ENCODE measurements at places on chromosomes 12 and 14. TPM values are rescaled to one million over a fixed set of nuclear protein-coding genes. Genes with fewer than 3 reads are reported as not detected.
A peak's percentile ranks its signal among the peaks of the same experiment; 100 is the strongest.

The PMCH gene
- total RNA-seq: not detected

The PROX2 gene
- total RNA-seq: not detected

DNA sequence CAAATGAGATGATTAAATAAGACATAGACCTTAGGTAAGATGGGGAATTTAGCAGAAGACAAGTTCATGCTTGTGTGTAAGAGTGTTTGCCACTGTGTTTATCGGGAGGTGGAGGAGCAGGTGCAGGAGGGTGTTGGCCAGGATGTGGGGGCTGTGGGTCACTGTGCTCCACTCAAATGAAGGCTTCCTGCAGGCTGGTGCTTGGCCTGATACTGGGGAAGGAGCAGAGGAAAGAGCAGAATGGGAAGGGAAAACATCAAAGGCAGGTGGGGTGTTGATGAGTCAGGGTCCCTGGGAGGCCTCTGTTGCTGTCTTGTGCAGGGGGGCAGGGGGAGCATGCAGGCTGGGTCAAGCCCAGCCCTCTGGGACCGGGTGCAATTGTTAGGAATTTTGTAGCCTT, 126.5 kb downstream of the TSPAN9 start:
- DNase-seq: no peak

DNA sequence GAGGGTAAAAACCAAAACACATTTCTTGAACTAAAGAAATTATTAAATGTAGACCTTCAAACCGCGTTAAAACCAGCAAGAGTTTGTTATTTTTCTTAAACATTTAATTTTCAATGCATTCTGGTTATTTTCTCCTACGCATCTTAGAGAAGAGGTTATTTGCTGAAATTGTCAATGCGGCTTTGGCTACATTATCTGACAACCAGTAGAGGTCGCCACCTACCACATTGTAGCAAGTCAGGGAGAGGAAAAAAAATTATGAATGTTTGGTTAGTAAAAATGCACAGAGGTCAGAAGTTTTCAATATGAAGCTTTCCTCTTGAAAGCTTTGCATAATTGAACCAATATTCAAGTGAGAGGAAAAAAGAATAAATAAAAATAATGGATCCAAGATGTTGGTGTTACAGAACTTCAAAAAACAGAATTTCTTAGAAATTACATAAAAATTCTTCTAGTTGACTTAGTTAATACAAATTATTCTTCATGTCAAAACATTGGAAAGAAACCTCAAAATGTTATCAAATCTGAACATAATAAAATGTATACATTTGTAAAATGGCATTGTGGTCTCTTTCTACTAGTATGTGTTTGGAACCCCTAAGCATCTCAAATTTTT, 159.4 kb upstream of the TMTC2 start:
- DNase-seq: peak; percentile 23

DNA sequence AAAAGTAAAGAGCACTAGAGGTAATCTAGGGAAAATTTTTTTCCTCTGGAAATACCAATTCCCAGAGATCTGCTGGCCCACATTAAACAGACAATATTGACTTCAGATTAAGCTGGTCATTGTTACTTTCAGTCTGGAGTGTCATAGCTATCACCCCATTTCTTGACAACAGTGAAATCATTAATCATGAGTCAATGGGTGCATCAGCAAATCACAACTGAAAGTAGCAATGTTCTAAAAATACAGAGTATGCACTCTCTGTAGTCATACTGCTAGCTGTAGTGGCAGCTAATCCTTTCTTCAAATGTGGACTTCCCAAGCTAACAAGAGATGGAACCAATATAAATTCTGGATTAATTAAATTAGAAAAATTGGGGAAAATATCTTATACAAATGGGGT, 129.9 kb downstream of the CPNE8 start:
- DNase-seq: no peak

The RERG gene
- total RNA-seq: 0.40 TPM

The OLR1 gene
- total RNA-seq: 0.06 TPM

GRCh38 chr14:37145395-37145794, 27.0 kb downstream of the SLC25A21 start:
- peak; percentile 85 for DNase-seq

The PRH1 gene
- 1.1 TPM for total RNA-seq

The SLC2A3 gene
- total RNA-seq: 7.6 TPM

DNA sequence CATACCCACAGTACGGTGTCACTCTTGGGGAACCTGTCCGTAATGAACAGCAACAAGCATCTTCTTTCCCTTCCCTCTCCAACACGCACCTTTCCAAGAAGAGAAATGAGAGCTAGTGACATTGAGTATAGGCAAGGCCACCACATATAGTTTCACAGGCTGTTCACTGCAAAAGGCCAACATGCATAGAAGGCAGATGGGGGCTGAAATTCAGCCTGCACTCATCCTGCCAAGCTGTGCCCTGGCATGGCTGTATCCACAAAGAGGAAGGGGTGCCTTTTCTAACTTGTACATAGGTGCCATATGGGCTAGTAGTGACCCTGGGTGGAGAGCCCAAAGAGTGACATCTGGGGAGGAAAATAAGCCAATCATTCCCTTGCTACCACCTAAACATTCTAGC, 169.6 kb downstream of the ZFP36L1 start:
- DNase-seq: no peak

DNA sequence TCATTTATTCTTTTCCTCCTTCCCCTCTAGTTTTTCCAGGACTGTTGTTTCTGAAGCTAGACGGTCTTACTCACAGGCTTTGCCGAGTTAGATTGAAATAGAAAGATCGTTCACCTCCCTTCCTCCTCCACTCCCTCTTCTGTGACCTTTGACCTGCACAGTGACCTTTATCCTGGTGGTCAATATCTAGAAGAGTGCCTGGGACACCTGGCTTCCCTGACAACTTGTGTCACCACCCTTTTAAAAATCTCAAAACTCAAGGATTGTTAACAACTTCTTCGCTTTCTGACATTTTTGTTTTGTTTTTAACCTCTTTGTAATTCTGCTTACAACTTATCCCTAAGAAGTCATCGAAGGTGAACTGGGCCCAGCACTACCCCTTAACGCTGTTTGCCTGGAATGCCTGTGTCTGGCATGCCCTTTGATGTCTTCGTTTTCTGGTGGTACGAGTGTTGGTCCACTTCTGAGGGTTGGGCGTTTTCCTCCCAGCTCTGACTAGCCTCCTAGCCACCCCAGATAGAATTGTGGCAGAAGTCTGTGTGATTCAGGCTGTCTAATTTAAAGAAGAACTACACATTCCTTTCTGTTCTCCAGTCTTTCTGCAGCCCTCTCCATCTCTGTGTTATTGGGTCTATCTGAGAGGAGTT, 2.8 kb upstream of the KRT75 start:
- DNase-seq: no peak

- no peak for DNase-seq
These were observed 4.8 kb upstream of the TNS2 start for GRCh38 chr12:53044896-53045695.

The GLIPR1 gene
- total RNA-seq: 71.9 TPM

DNA sequence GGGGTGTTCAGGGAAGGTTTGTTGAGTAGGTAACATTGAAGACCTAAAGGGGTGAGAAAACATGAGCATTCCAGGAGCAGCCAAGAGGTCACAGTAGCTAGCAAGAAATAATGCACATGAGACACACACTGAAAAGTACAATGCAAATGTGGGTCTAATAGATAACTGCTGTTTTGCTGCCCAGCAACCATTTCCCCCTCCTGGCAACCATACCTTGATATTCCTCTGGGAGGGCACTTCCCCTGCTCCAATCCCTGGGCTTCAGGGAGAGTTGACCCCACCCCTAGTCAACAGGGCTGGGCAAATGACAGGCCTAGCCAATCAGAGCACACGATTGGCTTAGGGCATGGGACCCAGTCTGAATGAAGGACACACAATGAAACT, 8.5 kb upstream of the ACTN1 start:
- DNase-seq: no peak

The NINJ2 gene
- not detected for total RNA-seq

- DNase-seq: no peak
These were observed 41.9 kb downstream of the VWF start for GRCh38 chr12:6082613-6083012.

DNA sequence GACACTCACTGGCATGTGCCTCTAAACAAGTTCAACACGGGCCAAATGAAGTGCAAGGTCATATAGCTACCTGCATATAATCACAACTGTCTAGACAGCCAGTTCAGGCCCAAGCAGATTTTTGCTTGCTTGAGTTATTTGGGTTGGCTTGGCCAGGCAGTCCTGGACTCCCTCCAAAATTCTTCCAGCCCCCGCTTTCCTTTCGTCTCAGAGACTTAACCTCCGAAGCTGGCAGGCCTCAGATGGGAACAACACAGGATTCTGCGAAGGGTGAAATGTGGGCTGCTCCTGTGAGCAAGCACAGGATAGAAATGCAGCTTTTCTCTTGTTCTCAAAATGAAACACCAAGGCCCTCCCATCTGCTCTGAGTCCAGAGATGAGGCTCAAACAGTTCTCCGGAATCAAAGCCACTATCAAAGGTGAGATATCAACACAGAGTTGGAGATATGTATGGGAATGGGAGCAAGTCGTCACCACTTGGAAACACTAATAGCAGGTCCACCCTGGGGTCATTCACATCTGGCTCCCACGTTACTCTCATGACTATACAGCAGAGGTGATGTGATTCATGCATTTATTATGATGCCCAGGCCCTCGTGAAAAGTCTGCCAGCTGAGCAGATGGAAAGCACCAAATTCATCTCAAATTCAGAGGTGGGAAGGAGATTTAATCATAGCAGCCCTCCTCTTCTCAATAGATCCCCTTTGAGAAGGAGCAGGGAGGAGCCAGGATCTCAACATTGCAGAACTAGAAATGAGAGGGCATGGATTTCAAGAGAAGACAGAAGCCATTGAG, 389.8 kb downstream of the NUAK1 start:
- DNase-seq: peak; percentile 71

The GPR137C gene
- total RNA-seq: 5.8 TPM

The RNASE4 gene
- 5.2 TPM for total RNA-seq

- no peak for DNase-seq
These were observed 174.4 kb upstream of the NUDT4 start for GRCh38 chr12:93203361-93203760.

DNA sequence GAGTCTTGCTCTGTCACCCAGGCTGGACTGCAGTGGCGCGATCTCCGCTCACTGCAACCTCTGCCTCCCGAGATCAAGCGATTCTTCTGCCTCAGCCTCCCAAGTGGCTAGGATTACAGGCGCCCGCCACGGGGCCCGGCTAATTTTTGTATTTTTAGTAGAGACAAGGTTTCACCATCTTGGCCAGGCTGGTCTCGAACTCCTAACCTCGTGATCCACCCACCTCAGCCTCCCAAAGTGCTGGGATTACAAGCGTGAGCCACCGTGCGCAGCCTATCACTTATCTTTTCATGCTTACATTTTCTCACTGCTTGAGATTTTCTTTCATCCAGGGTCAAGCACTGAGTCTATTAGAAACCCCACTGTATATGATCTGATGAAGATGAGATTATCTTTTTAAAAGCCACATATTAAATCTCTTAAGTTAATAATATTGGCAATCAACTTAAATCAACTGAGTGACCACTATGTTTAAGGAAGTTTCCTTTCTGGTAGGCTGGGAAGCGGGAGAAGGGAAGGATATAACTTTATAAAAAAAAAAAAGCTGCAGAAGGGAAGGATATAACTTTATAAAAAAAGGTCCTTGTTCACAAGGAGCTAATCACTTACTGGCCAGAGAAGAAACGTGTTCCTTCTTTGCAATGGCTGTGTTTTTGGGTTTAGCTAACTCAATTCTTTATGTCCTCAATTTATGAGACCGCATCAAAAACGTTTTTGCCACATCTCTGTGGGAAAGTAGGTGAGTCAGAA, 1.3 kb upstream of the MDM2 start:
- DNase-seq: peak; percentile 31

The KRT2 gene
- 0.40 TPM for total RNA-seq

The COCH gene
- 43.5 TPM for total RNA-seq

The RPS6KL1 gene
- 6.6 TPM for total RNA-seq

- no peak for DNase-seq
These were observed 15.9 kb downstream of the PRKAB1 start for GRCh38 chr12:119683816-119684215.

The CDCA3 gene
- 107 TPM for total RNA-seq

The SIX4 gene
- 20.6 TPM for total RNA-seq

DNA sequence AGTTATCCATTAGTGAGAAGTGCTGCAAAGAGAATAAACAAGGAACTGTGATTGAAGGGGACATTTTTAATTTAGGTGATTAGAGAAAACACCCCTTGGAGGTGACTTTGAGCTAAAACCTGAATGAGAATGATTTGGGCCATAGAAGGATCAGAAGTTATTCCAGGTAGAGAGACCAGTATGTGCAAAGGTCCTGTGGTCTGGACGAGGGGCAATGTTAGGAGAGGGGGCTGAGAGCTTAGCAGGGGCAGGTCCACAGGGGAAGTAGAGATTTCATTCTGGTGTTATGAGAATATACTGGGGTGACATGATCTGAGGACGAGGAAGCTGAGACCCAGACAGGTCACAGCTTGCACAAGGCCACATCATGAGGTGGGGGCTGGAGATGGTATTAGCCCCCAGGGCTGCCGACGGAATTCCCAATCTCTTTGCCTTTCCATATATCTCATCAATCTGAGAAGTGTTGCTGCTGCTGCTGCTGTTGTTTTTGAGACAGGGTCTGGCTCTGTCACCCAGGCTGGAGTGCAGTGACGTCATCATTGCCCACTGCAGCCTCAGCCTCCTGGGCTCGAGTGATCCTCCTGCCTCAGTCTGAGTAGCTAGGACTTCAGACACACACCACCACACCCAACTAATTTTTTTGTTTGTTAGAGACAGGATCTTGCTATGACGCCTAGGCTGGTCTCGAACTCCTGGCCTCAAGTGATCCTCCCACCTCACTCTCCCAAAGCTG, 55.6 kb downstream of the KCTD10 start:
- DNase-seq: peak; percentile 42

GRCh38 chr12:2628401-2628800, 166.4 kb upstream of the FKBP4 start:
- no peak for DNase-seq

GRCh38 chr12:49787672-49788071, 40.5 kb downstream of the NCKAP5L start:
- DNase-seq: no peak

DNA sequence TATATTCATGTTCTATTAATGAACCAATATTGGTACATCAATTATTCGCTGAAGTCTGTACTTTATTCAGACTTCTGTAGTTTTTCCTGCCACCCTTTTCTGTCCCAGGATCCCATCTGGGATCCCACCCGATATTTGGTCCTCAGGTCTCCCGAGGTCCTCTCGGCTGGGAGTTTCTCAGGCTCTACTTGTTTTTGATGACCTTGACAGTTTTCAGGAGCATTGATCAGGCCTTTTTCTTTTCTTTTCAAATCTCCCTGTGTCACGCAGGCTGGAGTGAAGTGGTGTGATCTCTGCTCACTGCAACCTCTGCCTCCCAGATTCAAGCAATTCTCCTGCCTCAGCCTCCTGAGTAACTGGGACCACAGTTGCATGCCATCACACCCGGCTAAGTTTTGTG, 11.2 kb downstream of the BRI3BP start:
- DNase-seq: no peak

- DNase-seq: no peak
These were observed 53.6 kb downstream of the FBXW8 start for GRCh38 chr12:116964054-116965050.

GRCh38 chr12:6953442-6954315, 2.5 kb downstream of the PTPN6 start:
- DNase-seq: no peak

- no peak for DNase-seq
These were observed 38.4 kb upstream of the CEP83 start for GRCh38 chr12:94498073-94498472.

- peak; percentile 67 for DNase-seq
These were observed 588 bp upstream of the GRIN2B start for GRCh38 chr12:13981990-13982389.

GRCh38 chr12:63917864-63918799, 73.6 kb downstream of the SRGAP1 start:
- peak; percentile 77 for DNase-seq

The HOXC6 gene
- total RNA-seq: 2.8 TPM

GRCh38 chr14:95331708-95332408, 12.2 kb upstream of the CLMN start:
- no peak for DNase-seq

Measured in Daoy (cell line).